ENCODE measurements at places on chromosomes 2 and 18. TPM values are rescaled to one million over a fixed set of nuclear protein-coding genes. Genes with fewer than 3 reads are reported as not detected.

The MAB21L4 gene
- not detected for total RNA-seq

The SERPINB10 gene
- total RNA-seq: not detected

The SCG2 gene
- 3.3 TPM for total RNA-seq

The TGFA gene
- 0.28 TPM for total RNA-seq

The MARCO gene
- not detected for total RNA-seq

The MBOAT2 gene
- total RNA-seq: 39.4 TPM

The ZC3H6 gene
- 3.4 TPM for total RNA-seq

The ACTG2 gene
- 20.1 TPM for total RNA-seq

The ATP8B1 gene
- total RNA-seq: 8.2 TPM

The SLC11A1 gene
- 0.14 TPM for total RNA-seq

The TMEM163 gene
- not detected for total RNA-seq

The STARD6 gene
- total RNA-seq: not detected

The PRKAG3 gene
- not detected for total RNA-seq

The ALS2 gene
- 30.0 TPM for total RNA-seq

Data from smooth muscle cell of bladder (primary cell).